Vagina (tissue), 2 donors: ENCODE measurements at places on chromosomes 5 and 9.

DNA sequence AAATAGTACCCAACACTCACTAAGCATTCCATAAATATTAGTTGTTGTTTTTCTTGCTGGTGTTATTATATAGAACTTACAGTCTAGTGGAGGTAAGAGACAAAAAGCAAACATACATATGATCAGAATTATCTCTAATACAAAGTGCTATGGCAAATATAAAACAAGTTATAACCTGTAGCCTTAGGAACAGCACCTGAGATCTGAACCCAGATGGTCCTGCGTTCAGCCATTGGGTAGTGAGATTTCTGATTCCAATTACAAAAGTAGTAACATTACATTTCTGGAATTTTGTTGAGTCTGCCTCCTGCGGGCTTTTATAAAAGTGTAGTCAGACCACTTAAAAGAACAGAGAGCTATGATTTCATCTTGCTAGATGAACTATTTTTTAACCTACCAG is 242.9 kb upstream of the ZNF462 start:
- no peak for DNase-seq

- no peak for DNase-seq
These were observed 358.8 kb downstream of the MAN2A1 start for GRCh38 chr5:110048491-110048890.

GRCh38 chr5:179287631-179288030 is 57.6 kb downstream of the ADAMTS2 start:
- no peak for DNase-seq

DNA sequence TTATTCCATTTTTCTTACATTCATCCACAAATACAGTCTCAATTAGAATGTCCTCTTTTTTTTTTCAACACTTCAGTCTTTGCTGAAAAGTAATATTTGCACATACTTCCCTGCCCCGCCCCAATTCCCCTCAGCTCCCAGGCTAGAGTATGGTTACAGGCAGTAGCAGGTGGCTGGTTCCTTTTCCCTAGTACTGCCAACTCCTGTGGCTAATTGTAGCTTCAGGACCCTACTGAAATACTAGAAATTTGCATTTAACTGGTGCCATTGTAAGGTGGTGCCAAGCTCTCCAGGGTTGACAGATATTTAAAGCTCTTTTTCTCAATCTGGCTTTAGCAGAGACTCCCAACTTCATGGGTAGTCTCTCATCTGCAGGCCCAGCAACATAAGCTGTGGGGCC is 80.3 kb downstream of the FAM81B start:
- no peak for DNase-seq

- DNase-seq, result no peak
These were observed 4.1 kb upstream of the SLC1A1 start for GRCh38 chr9:4486176-4486575.

- no peak for DNase-seq
These were observed 155.6 kb upstream of the VLDLR start for GRCh38 chr9:2465921-2466460.

DNA sequence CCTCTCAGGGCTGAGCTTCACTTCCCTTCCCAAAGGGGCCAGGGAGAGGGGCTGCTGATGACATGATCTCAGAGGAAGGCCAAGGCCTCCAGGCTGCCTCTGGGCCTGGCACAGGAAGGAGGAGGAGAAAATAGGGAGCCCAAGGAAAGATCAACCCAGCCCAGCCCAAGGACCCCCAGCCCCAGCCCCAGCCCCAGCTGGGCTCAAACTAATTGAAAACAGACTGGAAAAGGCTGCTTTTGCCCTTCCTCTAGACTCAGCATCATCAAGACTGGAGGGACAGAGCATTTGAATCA is 18.3 kb upstream of the KCNIP1 start:
- no peak for DNase-seq

- DNase-seq, result no peak
These were observed 249.6 kb upstream of the EDIL3 start for GRCh38 chr5:84634256-84634655.

DNA sequence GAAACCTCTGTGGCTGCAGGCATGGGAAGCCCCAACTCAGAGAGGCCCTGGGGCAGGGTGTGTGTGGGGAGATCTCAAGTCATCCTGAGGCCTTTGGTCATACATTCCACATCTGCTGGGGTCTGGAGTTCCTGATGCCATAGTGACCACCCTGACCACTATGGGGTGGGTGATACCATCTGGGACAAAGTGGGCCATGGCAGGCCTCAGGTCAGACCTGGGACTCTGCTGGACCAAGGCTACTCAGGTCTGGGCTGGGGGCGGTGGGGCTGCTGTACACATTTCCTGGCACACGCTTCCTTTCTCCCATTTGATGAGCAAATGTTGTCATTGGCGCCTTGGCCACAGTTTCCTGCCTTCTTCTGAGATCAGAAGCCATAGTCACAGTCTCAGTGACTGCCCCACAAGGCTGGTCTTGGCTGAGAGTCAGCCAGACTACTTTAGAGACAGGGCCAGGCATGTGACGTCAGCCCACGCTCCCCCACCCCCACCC is 15.1 kb upstream of the ACSL6 start:
- DNase-seq, result no peak

DNA sequence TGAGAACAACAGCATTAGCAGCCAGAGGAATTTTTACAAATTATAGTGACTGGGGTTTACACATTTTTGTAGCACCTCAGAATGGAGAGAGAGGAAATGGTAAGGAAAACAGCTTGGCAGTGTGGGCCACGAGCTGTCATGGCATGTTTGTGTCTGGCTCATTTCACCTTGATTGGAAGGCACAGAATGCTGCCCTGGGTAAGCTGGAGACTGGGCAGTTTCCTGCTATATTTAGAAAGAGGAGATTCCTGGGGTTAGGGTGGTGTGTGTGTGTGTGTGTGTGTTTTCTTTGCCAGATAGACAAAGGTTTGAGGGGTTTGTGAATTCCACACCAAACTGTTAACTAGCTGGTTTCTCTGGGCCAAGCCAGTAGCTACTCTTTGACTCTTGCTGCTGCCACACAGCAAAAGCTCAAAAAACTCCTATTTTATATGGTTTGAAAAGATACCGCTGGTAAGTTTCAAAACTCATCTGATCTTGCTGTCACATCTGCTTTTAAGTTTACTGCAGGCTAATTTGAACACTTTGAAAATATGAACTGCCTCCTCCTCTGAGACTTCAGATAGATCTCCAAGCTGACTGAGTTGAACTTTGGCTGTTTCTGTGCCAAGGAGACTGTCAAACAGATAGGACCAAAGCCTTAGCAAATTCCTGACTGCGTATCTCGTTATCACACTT is 9.1 kb downstream of the ARHGAP26 start:
- DNase-seq, result no peak

DNA sequence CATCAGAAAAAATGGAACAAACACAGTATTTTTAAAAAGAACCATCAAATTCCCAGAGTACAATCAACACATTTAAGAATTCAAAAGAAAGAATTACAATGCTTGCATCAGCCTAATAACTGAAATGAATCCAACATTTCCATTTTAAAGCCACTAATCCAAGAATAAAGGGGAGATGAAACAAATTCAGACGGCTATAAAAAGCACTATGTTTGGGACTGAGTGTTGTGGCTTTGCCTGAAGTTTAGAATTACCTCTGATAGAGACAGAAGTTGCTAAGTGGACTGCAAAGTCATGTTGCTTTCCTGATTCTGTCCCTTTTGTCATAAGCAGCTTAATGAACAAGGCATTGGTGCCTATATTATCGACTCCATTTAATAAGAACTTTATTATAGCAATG is 135.4 kb upstream of the RGMB start:
- DNase-seq, result no peak

DNA sequence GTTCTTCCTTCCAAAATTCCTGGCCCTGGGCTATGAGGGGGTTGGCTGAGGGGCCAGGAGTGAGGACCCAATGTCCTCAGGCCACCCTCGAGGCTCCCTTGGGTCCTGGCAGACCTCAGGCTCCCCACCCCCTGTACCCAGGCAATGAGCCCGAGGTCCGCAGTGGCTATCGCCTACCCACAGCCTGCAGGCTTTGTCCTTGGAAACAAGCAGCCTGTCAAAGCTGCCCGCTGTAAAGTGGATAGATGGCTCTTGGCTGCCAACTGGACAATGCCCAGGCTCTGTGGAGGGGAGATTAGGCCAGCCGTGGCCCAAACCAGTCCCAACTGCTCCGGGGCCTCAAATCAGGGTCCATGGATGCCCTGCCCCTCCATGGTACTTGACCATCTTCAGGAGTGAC is 2.2 kb upstream of the ADGRD2 start:
- DNase-seq, result no peak
